ENCODE measurements at places on chromosomes 3 and 15.

DNA sequence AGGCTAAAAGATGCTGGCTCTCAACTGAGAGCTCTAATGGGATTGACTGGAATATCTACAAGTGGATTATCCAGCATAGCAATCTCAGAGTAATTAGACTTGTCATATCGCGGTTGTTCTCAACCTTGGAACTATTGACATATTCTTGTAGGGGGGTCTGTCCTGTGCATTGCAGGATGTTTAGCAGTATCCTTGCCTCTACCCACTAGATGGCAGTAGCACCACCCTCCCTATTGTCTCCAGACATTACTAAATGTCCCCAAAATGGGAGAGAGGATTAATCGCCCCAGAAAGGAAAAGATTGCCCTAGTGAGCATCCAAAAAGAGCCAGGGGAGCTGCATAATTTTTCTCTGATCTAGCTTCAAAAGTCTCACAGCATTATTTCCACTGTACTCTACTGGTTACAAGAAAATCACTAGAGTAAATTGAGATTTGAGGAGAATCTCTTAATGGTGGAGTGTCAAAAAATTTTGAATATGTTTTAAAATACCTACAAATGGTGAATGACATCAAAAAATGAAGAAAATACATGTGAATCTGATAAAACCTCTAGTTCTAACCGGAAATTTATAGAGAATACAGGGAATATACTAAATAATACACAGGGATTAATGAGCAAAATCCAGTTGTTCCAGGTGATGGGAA lies 388.2 kb upstream of the AGTR1 start:
- DNase-seq, result peak; percentile 15

DNA sequence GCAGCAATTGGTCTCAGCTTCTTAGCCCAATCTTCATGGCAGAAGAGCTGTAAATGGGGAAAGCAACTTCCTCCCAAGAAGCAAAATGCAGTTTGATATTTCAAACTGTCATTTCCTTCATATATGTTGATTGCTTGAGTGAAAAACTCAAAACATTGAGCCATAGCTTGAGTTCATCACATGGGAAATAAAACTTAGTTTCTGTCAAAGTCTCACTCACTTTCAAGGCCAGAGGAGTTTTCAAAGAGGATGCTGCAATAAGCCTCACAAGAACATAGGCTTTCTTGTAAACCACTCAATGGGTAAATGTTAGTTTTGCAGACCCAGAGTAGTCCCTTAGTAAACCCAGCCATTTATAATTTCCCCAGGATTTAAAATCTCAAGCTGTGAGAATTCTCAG lies 29.1 kb upstream of the SUCLG2 start:
- DNase-seq, result no peak

GRCh38 chr3:127337911-127338531 lies 50.2 kb upstream of the PRR20G start:
- no peak for DNase-seq

DNA sequence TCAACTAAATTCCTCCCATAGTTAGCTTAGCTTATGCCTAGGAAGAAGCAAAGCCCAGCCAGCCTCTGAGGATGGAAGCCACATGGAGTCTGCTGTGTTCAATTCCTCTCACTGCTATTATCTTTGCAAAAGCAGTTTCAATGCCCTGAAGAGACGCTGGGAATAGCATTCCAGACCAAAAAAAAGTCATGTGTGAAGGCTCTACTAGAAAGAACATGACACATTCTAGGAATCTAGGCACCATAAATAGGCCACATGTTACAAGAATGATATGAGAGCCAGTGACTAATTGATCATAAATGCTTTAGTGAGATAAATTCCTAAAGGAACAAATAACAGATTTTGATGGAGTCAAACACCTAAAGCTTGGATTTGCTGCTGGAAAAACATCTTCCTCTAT lies 800.8 kb downstream of the TUSC7 start:
- DNase-seq, result no peak

DNA sequence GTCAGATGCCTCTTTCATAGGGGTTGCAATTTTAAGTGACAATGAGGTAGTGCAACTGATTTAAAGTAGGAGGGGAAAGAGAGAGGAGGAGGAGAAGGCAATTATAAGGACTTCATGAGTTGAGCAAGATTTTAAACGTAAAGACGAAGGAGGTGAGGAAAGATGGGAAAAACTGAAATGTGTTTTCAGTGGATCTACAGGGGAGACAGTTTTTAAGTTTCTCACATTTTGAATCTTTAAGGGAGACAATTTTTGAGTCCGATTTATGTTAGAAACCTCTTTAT lies 68.7 kb upstream of the LIMD1 start:
- DNase-seq, result no peak

- DNase-seq, result no peak
These were observed 53.7 kb upstream of the ATP11B start for GRCh38 chr3:182739619-182740018.

DNA sequence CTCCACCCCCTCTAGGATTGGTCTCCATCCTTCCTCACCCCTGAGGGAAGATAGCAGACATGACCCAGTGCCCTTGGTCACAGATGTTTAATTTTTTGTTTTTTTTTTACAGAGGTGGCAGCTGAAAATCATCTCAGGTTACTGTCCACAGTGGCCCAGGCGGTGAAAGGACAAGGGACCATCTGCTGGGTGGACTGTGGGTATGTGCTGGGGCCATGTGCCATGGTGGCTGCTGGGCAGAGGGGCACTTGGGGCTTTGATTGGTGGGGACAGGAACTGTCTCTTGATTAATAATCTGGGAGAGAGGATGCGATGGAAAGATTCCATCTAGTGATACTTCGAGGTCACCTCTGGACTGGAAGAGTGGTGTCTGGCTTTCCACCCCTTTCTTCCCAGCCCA lies 25.4 kb downstream of the PDIA5 start:
- DNase-seq, result no peak

DNA sequence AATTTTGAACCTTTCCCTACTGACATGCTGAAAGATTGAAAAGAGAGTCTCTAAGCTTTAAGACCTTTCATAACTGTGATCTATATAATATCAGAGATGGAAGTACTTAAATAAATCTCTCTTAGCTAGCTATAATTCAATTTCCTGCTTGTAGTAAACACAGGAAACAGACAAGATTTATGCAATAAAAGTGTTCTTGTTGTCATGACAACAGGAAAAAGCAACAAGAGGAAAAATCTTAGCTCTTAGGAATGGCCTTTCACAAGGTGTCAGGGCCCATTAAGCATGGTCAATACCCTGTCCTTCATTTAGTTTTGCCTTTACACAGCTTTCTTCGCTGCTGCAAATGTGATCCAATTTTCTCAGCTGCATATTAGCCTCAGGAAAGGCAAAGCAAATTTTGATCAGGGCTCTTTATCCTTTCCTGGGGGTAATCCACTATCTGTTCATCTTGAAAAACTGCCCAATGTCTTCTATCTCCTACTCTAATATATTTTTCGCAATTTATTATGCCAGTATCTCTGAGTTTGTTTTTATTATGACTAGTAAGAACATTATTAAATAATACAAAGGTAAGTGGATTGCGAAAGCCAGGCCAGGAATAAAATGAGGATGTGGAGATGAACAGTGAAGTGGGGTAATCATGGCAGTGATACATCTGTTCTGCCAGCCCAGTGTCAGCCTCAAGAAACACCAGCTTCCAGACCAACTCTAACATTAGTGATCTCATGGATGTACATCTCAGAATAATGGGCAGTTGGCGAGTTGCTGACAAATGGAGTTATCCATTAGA lies 28.7 kb downstream of the SIDT1 start:
- no peak for DNase-seq

GRCh38 chr3:113266738-113267137 lies 55.4 kb downstream of the BOC start:
- no peak for DNase-seq

GRCh38 chr15:37537802-37538201 lies 396.6 kb upstream of the TMCO5A start:
- DNase-seq, result no peak

- DNase-seq, result no peak
These were observed 28.3 kb downstream of the PDCD6IP start for GRCh38 chr3:33826688-33827087.

DNA sequence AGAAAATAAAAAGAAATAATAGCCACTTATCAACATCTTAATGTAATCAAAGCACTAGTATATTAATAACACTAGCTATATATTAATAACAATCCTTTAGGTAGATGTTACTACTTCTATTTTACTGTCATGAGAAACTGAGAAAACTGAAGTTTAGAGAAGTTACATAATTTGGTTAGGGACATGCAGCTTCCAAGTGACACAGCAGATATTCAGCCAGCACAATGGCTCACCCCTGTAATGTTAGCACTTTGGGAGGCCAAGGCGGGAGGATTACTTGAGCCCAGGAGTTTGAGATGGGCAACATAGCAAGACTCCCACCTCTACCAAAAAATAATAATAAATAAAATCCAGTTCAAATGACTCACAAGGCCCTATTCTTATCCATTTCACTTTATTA lies 1.9 kb upstream of the UBR1 start:
- DNase-seq, result no peak

GRCh38 chr3:154285221-154285620 lies 39.1 kb downstream of the DHX36 start:
- no peak for DNase-seq

DNA sequence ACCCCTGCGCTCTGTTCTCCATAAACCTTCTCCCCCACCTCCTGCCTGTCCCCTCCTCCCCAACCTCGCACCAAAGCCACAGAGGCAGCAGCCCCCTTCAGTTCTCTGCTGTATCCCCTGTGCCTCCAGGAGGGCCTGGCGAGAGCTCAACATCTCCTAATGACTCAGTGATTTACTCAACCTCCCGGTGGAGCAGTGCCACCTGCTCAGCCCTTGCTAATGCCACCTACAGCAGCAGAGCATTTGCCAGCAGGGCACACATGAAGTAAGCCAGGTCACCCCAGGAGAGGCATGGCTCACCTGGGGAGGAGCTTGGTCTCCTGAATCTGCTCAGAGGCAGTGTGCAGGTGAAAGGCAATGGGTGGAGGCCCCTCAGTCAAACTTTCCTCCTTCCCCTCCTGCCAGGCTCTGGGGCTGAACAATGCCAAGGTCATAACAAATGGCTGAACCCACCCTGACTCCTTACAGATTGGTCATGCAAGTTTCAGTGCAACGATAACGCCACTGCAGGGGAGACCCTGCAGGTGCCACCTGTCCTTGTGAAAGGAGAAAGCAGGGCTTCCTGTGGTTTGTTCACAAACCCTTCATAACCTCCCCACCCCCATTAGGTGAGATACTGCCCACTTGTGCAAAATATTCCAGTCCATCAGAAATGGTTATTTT lies 19.8 kb downstream of the TRPM1 start:
- no peak for DNase-seq

- DNase-seq, result no peak
These were observed 105.4 kb downstream of the ABHD5 start for GRCh38 chr3:43796041-43796596.

GRCh38 chr15:77654975-77655374 lies 22.3 kb upstream of the LINGO1 start:
- DNase-seq, result peak; percentile 91

- no peak for DNase-seq
These were observed 83.9 kb downstream of the ZIC1 start for GRCh38 chr3:147493065-147493464.

DNA sequence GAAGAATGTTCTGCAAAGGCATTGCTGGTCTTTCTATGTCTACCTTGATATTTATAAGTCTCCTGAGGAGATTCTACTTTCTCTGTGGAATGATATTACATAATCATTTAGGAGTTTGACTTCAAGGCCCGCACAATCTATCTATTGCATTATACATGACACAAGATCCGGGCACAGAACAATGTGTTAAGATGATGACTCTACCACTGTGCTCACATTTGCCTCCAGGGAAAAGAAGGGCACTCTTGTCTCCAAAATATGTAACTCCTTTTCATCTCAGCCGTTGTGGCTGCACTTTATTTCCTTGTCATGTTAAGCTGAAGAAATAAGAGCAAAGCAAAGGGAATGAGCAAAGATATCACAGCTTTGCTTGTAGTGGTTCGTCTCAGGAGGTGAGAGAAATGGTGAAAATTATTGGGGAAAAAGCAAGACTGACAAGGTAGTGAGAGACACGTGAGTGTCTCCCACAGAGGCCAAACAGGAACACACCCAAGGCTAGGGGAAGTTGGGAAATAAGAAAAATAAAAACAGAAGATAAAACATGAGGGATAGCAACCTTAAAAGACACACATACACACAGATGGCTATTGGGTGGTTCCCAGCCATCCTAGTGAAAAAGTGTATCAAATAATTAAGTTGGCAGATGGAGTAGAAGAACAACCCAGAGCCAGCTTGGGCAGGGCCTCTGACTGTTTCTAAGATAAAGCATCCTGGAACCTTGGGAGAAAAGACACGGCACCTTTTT lies 184.3 kb downstream of the P3H2 start:
- no peak for DNase-seq

GRCh38 chr3:21718161-21718765 lies 32.7 kb downstream of the ZNF385D start:
- no peak for DNase-seq

DNA sequence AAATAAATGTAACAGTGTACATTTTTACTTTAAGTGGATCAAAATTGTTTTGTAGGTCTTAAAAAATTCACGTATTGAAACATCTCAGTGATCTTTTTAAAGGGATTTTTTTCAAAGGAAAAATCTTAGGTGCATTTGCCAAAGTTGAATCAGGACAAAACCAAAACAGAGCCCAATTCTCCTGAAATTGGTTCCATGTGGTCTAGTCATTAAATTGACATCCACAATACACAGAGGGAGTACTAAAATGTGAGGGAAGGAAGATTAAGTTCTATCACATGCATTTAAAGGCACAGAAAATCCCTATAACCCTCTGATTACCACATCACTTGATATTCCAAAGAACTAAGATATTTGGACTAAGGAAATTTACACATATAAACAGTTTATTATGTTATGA lies 39.3 kb upstream of the HDC start:
- DNase-seq, result no peak

- DNase-seq, result no peak
These were observed 41.8 kb upstream of the XXYLT1 start for GRCh38 chr3:195312714-195313113.

- no peak for DNase-seq
These were observed 141.5 kb downstream of the PLOD2 start for GRCh38 chr3:146019508-146019907.

- no peak for DNase-seq
These were observed 443.2 kb upstream of the FRG2C start for GRCh38 chr3:75220932-75221331.

GRCh38 chr3:126852511-126852910 lies 130.4 kb upstream of the PLXNA1 start:
- DNase-seq, result peak; percentile 30

- DNase-seq, result no peak
These were observed 40.7 kb downstream of the SYN2 start for GRCh38 chr3:12044860-12045259.
